ENCODE measurements at places on chromosomes 2 and 18.

- no peak for DNase-seq
Observed at GRCh38 chr18:71729611-71730010, 814.5 kb downstream of the CBLN2 start.

GRCh38 chr18:74539289-74539688 is 5.0 kb downstream of the CNDP1 start:
- DNase-seq = no peak

GRCh38 chr2:130976591-130977237 is 116.5 kb downstream of the FAM168B start:
- no peak for DNase-seq

DNA sequence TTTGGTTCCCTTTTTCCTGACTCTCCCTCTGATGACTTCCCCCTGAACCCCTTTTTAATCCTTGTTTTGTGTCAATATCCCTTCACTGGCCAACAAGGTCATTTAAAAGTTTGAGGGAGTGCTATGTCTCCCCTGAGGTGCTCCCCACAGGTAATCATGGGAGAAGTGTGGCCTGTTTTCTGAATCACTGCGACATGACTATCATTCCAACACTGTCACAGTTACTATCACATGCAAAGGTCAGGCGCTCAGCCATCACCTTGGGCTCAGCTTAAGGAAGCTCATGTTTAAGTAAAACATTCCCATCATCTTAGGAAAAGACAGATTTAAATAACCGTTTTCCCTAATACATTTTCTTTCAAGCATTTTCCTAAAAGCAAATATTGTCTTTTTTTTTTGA is 20.9 kb upstream of the ACAA2 start:
- no peak for DNase-seq

GRCh38 chr2:203688798-203689197 is 17.6 kb upstream of the CD28 start:
- DNase-seq = no peak

- no peak for DNase-seq
Observed at GRCh38 chr2:195509551-195509950, 147.5 kb upstream of the SLC39A10 start.

GRCh38 chr2:221447310-221447709 is 124.8 kb downstream of the EPHA4 start:
- DNase-seq = no peak

DNA sequence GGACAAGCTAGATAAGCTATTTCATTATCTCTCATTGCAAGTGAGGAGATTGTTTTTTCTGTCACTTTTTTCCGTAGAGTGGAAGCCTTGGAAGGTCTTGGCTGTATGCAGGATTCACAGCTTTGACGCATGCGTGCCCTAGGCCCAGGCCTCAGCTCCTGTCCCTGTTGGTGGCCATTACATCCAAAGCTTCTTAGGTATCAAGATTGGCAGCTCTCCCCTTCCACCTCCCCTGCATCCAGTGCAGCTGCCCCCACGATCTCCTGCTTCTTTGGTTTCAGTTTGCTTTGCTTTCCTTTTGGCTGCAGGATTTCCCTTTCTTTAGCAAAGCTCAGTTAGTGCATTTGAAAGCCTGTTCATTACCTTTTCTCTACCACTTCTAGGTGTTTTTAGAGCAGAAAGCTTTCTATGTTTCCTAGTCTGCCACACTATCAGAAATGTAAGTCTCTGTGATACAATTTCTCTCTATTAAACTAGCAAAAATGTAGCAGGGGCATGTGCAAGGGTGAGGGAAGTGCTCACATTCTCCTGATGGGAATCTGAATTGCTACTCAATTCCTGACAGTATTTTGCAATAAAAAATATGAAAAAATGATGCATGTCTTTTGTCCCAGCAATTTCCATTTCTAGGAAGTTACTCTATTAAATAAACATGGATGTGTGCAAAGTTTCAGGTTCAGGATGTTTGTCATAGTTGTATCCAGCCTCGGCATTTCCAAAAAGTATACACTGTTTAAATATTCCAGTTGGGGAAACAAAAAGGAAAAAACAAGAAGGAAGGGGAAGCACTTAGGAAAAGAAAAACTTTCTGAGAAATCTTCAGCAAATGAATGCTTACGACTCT is 91.2 kb downstream of the LIPG start:
- no peak for DNase-seq

GRCh38 chr2:69733342-69734034 is 8.4 kb upstream of the ANXA4 start:
- no peak for DNase-seq

DNA sequence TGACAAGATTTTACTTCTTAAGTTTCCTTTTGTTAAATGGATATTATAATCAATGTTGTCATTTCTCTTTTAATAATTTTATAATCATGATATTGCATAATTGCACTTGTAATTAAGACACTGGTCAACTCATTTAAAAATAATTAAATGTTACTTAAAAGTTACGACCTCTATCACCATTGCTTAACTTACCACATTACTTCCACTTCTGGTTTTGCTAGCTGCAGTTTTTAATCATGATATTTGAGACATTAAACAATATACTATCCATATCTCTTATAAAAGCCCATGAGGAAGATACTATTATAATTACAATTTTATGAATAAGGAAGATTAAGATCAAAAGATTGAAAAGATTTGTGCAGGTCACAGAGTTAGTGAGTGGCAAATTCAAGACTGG is 502.0 kb downstream of the RNF144A start:
- no peak for DNase-seq

DNA sequence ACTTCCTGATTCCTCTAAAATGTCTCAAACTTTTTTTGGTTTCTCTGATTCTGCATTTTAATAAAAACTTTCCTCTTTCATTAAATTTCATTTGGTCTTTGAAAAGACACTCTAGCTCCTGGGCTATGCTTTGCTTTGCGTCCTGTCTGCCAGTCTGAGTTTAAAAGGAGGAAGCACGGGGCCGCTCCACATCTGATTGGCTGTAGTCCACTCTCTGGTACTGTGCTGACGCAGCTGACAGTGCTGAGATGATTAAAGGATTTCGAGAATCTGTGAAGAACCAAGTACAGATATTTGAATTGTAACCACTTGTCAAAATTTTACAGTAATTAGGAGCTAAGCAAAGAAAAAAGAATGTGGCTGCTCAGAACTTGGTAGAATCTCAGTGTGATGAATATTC is 199.6 kb upstream of the HNMT start:
- DNase-seq = no peak

DNA sequence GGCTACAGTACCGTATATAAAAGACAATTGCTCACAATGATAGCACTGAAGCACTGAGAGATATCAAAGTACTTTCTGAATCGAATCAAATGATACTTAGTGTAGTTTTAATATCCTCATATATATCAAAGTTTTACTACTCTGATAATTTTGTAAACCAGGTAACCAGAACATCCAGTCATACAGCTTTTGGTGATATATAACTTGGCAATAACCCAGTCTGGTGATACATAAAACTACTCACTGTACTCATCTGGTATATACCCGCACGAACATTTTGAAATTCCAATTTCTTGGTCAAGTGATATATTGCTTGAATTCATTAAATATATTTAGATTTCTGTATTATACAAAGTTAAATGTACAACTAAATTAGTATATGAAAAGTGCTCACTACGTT is 20.5 kb downstream of the SLC39A6 start:
- no peak for DNase-seq
